ENCODE measurements at places on chromosomes 7 and 10.
A peak's percentile ranks its signal among the peaks of the same experiment; 100 is the strongest.

- no peak for DNase-seq
Observed at GRCh38 chr10:131726076-131726880, 174.5 kb upstream of the PPP2R2D start.

DNA sequence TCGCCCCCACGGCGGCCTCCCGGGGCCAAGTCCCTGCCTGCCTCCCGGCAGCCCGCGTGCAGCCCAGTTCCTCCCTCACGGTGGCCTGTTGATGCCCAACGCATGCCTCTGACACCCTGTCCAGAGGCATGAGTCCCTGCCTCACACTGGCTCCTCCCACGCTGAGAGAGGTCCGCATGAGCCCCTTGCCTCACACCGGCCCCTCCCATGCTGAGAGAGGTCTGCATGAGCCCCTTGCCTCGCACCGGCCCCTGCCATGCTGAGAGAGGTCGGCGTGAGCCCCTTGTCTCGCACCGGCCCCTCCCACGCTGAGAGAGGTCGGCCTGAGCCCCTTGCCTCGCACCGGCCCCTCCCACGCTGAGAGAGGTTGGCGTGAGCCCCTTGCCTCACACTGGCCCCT is 59.9 kb downstream of the CCDC201 start:
- no peak for DNase-seq

- no peak for DNase-seq
Observed at GRCh38 chr10:61049386-61049785, 105.4 kb upstream of the RHOBTB1 start.

DNA sequence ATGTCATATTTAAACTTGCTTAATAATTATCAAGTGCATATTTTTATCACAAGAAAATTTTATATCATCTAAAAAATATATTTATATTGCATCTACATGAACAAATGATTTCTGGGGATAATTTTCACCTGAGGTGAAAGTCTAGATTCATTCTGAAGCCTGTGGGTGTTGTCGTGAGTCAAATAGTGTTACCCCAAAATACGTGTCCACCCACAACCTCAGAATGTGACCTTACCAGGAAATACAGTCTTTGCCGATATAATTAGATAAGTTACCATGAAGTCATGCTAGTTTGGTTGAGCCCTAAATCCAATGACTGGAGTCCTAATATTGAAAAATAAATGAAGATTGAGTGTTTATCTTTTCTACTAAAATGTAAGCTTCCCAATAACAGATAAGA is 203.0 kb upstream of the MDFIC start:
- no peak for DNase-seq

GRCh38 chr10:114010316-114010715 is 33.4 kb upstream of the ADRB1 start:
- no peak for DNase-seq

GRCh38 chr7:6271694-6272440 is 557 bp downstream of the CYTH3 start:
- DNase-seq: peak; percentile 14

DNA sequence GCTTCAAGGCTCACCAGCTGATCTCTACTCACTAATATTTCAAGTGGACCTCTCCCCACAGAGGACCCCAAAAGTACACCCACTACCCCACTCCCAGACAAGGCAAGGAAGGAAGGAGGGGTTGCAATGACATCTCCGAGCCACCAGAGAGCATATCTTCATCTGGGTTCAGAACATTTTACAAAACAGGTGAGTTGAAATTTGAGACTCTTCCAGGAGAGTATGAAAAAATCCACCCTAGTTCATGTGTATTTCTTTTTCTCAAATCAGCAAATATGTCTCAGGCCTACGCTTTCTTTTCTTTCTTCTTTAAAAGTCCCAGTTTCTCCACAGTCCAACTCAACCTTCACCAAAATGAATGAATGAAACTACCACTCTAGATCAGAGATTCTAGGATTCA is 61.9 kb downstream of the SGMS1 start:
- DNase-seq: no peak

DNA sequence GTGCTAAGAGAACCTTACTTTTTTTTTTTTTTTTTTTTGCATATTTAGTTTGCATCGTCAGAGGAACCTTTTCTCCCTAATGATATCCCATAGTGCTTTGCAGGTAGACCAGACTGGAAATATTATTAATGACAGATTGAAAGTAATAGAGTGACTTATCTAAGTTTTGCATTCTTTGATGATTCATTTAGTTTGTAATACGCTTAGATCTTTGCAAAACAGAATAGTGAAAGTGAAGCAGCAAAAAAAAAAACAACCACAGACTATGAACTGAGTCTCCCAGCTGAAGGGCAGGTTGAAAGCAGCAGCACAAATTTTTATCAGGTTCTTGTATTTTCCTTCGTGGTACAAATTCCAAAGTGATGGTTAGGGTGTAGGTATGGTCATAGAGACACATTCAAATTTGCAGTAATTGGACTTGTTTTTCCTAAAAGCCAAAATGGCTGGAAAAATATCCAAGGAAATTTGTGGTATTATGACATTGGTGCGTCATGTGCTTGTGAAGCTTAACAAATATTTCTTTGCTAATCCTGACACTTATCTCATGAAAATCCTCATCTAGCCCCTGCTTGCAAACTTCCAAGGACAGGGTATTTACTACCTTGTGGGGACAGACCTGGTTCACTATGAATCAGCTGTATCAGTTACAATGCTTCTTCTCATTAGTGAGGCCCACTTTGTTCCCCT is 81.8 kb upstream of the CREB5 start:
- no peak for DNase-seq

DNA sequence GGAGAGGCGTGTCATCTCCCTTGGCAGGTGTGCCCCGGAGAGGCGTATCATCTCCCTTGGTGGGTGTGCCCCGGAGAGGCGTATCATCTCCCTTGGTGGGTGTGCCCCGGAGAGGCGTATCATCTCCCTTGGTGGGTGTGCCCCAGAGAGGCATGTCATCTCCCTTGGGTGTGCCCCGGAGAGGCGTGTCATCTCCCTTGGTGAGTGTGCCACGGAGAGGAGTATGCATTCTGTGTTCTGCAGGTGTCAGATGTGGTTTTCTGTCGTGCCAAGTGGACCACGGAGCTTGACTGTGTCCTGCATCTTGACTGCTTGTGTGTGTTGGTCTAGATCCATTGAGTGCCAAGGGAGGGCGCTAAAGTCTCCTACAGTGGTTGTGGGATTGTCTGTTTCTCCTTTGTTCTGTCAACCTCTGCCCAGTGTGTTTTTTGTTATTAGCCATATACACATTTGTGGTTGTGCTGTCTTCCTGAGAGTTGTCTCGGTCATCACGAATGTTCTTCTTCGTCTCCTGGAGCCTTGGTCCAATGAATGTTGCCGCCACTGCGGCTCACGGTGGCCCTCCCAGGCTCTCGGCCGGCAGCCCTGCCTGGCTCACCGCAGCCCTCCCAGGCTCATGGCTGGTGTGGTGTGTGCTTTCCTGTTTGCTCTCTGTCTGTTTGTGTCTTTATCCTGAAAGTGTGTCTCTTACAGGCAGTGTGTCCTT is 96.8 kb downstream of the INPP5A start:
- no peak for DNase-seq

GRCh38 chr10:29668628-29669027 is 33.9 kb upstream of the SVIL start:
- no peak for DNase-seq

GRCh38 chr7:93920496-93921182 is 896 bp upstream of the GNG11 start:
- no peak for DNase-seq

DNA sequence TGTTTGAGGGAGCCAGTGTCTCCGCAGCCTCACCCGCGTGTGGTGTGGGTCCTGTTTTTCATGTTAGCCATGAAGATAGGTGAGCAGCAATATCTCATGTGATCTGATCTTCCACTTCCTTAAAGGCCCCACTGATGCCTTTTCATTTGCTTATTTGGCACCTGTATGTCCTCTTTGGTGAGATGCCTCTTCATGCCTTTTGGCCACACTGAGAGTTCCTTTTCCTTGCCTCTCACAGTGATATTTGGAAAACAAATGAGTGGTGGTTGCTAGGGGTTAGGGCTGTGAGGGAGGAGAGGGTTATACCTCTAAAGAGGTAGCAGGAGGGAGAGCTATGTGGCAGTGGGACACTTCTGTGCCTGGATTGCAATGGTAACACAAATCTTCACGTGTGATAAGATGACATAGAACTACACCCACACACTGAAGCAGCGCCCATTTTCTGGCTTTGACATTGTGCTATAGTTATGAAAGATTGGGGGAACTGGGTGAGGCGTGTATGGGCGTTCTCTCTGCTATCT is 90.4 kb upstream of the TNS3 start:
- DNase-seq: no peak
